ENCODE measurements at places on chromosomes 6 and 20. TPM values are rescaled to one million over a fixed set of nuclear protein-coding genes. Genes with fewer than 3 reads are reported as not detected.

GRCh38 chr6:52802806-52803205 lies 810 bp downstream of the GSTA1 start:
- no peak for DNase-seq

DNA sequence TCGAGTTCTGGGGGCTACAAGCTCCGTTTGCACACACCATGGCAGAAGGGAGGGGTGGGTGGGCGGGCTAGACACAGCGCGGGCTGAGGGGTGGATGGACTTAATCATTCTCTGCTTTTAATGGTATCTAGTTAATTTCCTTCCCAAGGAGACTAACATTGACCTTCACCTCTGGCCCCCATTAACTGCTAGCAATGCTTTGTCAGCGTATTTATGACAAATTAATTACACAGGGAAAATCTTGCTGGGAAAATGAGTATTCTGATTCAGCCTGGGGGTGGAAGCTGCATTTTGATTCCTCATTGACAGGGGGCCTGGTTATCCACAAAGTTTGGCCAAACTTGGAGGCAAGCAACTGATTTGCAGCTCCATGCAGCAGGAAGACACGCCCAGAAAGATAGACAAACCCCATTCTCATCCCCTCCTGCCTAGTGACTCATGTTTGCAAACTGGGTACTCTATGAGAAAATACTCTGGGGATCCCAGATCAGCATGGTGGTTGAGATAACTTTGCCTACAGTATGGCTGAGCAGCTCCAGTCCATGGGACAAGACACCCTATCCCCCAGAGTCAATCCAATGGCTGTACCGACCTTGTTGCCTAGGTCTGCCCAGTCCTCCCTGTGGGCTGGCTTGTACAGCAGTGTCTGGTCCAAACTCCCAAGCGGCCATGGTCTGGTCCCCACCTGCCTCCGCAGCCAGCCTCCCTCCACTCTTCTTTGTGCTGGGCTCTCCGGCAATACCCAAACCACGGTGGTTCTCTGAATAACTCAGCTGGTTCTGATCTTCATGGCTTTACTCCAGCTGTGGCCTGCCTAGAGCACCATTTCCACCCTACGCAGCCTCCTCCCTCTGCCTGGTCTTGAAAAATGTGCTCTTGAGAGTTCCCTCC lies 19.7 kb downstream of the ZBP1 start:
- DNase-seq = no peak

GRCh38 chr20:51042657-51043247 lies 19.8 kb upstream of the KCNG1 start:
- DNase-seq = no peak

- DNase-seq = no peak
Measured at GRCh38 chr6:24188578-24189080, 62.6 kb downstream of the NRSN1 start.

DNA sequence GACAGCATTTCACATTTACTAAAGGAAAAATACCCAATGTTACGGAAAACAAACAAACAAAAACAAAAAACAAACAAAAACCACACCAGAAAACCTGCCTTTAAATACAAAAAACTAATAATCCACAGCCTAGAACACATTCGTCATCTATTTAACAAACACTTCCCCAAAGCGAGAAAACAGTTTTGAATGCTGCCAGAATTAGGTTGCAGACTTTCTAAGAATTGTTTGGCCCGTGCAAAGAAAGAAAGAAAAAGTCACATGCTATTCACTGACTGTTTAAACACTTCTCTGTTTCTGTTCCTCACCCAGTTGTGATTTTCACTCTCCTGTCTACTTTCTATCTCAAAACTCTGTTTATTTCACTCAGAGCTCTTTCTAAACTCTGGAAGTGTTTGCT lies 52.5 kb downstream of the BCAS1 start:
- DNase-seq = no peak

GRCh38 chr6:144534180-144534579 lies 249.0 kb downstream of the UTRN start:
- no peak for DNase-seq

DNA sequence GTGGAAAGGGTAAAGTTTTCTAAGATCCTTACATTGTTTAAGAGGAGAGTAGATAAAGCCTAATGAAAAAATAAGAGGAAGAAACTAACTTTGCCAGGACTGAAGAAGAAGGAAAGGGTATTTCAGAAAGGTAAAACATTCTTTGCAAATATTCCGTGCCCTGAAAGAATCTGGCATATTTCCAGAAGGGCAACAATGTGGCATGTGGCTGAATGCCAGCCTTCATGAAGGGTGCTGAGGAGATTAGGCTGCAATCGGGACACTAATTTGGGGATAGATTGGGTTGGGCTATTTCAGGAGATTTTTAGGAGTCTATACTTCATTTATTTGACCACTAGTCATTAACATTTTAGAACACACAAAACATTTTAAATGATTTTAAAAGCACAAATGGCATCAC lies 16.2 kb upstream of the UFL1 start:
- no peak for DNase-seq

DNA sequence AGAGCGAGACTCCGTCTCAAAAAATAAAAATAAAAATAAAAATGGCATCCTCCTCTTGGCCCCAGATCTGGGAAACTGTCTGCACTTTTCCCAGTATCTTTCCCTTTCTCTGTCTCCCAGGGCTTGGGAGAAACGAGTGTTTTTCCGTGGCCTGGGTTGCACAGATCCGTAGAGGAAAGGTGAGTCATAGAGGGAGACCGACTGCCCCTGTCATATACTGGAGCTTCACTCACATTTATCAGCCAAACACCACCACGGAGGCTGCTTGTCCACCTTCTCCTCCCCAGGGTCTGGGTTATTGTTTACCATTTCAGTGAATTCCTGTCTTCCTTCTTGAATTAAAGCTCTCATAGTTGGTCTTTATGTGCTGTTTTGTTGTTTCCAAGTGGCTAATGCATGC lies 31.9 kb upstream of the EIF2S2 start:
- DNase-seq = no peak

DNA sequence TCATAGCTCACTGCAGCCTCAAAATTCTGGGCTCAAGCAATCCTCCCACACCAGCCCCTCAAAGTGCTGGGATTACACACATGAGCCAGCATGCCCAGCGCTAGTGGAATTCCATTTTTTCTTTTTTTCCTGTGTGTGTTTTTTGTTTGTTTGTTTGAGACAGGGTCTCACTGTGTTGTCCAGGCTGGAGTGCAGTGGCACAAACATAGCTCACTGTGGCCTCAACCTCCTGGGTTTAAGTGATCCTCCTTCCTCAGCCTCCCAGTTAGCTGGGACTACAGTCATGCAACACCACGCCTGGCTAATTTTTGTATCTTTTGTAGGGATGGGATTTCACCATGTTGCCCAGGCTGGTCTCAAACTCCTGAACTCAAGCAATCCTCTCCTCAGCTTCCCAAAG lies 14.1 kb upstream of the PARD6B start:
- DNase-seq = no peak

Gene APOBEC2
- not detected for total RNA-seq

Gene GSTA2
- not detected for total RNA-seq

- DNase-seq = no peak
Measured at GRCh38 chr6:17768388-17768787, 61.7 kb upstream of the NUP153 start.

Gene BACH2
- total RNA-seq = 61.7 TPM

DNA sequence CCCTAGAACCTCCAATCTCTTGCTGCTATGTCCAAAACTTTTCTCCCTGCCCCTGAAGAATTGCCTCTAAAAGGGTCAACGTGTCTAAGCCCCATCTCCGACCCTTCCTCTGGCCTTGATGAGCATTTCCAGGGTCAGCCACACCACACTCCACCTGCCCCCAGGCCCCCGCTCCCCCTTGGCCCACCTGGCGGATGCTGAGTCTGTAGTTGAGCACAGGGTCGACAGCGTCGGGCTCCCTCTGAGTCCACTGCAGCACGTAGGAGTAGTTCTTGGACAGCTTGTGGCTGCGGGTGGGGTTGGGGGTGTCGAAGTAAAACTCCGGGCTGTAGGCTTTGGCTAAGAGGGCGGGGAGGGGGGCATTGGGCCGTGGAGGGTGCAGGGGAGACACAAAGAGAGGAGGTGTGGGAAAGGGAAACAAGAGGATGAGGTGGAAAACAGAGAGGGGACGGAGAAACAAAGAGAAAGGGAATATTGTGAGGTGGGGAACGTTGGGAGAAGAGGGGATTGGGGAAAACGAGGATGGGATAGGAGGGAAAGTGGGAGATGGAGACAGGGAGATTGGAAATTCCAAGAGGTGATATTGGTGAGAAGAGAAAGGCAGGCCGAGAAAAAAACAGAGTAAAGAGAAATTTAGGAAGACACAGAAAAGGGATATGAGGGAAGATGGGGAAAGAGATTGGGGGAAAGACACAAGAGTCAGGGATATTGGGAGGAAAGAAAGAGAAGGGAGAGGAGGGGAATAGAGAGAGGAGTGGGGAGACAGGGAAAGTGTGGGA lies 50.5 kb downstream of the MDGA1 start:
- DNase-seq = no peak

Gene RAD21L1
- total RNA-seq = 0.48 TPM

GRCh38 chr20:63696306-63696627 lies 185 bp upstream of the TNFRSF6B start:
- no peak for DNase-seq

Gene CLPSL1
- not detected for total RNA-seq

DNA sequence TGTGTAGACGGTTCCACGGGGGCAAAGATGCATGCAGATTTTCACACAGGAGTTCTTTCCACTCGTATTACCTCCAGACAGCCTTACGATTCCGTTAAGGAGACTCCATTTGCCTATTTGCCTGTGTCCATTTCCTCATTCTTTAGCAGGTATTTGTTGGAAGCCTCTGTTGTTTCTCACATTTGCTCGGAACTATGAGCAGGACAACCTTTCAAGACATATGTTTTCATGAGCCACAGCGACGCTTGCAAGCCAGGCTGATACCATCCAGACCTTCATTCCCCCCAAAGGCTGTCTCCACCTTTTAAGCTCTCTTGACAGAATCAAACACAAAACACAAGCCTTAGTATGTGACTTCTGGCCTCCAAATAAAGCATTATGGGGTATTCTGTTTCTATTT lies 57.6 kb upstream of the NEDD9 start:
- no peak for DNase-seq

DNA sequence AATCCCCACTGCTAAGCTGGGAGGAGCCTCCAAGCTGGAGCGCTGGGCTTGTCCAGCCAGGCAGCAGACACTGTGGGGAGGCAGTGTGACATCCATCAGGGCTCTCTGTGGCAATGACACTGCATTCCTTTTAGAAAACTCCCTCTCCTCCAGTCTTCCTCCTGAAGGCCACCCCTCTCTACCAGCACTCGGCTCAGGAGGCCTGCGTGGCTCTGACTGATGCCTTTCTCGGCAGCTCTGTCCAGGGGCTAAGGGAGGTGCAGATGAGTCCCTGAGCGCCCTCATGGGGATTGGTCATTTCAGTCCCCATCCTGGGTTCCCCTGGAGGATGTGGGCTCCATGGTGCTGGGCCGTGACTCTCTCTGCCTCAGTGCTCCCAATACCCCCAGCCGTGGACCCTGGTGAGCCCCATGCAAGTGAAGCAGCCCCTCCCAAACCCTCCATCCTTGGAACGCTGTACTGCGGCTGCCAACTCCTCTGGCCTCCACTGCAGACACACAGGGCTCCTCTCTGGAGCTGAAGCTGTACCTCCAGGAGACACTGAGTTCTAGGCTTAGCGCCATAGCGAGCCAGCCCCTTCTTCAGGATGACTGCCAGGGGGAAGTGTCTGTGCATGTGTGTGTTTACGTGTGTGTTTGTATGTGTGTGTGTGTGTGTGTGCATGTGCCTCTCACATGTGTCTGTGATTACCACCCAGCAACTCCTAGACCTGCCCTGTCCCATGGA lies 209.6 kb downstream of the ERMARD start:
- no peak for DNase-seq

GRCh38 chr20:63703471-63703975 lies 4.3 kb downstream of the ARFRP1 start:
- no peak for DNase-seq

DNA sequence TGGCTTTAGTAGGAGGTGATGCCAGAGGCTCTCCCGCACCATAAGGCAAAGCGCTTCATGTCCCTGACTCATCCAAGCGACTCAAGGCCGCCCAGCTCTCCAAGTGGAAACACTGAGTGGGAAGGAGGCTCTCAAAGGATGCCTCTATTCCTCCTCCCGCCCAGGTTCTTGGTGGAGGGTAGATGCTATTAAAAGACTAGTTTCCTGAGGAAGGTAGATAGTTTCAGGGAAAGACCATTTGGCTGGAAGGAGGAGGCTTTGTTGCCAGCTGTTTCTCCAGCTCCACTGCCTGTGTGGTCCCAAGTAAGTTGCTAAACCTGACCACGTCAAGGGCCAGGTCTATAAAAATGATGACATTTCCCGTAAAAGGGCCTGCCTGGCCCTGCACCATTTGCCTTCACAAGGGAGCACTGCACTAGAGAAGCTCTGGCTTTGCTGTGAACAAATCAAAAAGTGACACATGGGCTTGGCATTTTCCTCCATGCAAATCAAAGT lies 48.2 kb downstream of the GMDS start:
- DNase-seq = no peak

Gene TSPO2
- not detected for total RNA-seq

DNA sequence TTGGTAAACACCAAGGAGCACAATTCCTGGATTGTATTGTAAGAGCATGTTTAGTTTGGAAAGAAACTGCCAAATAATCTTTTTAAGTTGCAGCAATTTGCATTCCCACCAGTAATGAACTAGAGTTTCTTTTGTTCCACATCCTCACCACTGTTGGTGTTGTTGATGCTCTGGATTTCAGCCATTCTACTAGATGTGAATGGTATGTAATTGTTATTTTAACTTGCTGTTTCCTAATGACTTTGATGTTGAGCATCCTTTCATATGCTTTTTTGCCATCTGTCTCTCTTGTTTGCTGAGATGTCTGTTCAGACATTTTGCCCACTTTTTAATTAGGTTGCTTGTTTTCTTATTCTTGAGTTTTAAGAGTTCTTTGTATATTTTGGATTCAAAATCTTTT lies 1654.1 kb downstream of the GRIK2 start:
- DNase-seq = no peak

DNA sequence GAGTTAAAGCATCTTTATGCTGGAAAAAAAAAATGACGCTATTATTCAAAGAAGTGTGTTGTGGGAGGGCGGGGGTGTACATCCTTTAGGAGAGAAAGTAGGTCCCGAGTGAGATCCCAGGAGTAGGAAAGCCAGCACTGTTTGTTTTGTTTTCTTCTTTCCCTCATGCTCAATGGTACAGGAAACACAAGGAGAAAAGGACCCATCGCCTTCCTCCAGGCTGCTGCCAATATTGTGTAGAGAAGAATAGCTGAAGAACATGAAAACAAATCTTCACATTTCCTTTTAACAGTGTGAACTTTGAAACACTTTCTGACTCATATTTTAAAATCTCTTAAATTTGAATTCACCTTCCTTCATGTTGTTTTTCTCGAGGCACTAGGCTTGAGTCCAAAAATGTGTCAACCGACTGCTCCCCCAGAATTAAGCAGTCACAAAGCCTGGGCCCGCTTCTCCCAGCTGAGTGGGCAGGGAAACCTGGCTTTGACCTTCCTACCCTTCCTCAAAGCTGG lies 22.3 kb downstream of the PPP1R16B start:
- DNase-seq = no peak

Gene ARHGAP40
- total RNA-seq = not detected

- DNase-seq = no peak
Measured at GRCh38 chr20:24379484-24379927, 89.9 kb upstream of the SYNDIG1 start.

GRCh38 chr6:109299776-109300564 lies 82.3 kb downstream of the CD164 start:
- no peak for DNase-seq

Gene TBX18
- total RNA-seq = not detected

Gene CCHCR1
- 57.7 TPM for total RNA-seq

Data from activated naive CD8-positive, alpha-beta T cell treated with anti-CD3 and anti-CD28 coated beads, Interleukin-2, amount 10 ng/mL, durations not matched to agents 7 days and 5 days (primary cell).